Activated naive CD8-positive, alpha-beta T cell treated with anti-CD3 and anti-CD28 coated beads, Interleukin-2, amount 50 U/mL, for 24 hours (primary cell): ENCODE measurements at places on chromosomes 12 and 14.

DNA sequence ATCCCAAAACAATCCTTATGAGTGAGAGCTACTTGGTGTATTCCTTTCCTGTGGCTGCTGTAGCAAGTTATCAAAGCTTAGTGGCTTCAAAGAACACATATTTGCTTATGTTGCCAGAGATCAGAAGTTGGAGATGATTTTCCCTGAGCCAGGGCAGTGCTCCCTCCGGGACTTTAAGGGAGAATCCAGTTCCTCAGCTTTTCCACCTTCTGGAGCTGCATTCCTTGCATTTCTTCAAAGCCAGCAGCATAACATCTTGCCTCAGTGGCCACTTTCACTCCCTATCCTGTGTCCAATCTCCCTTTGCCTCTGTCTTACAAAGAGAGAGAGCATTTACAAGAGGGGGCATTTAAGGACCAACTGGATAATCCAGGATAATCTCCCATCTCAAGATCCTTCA lies 33.7 kb downstream of the P2RX7 start:
- no peak for DNase-seq

DNA sequence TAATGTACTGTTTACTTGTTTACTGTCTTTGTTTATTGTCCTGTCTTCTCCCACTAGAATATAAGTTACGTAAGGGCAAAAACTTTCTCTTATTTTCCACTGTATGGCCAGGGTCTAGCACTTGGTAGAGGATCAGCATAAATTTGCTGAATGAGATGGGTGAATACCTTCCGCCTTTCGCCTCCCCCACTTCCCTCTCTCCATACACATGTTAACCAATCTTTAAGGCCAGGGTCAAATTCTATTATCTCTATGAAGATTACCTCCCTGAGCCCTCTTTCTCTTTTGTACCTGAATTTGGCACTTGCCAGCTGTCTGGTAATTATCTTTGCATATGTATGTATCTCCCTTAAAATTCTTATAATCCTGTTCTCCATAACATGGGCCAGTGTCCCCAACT lies 4.9 kb downstream of the DUSP16 start:
- no peak for DNase-seq

DNA sequence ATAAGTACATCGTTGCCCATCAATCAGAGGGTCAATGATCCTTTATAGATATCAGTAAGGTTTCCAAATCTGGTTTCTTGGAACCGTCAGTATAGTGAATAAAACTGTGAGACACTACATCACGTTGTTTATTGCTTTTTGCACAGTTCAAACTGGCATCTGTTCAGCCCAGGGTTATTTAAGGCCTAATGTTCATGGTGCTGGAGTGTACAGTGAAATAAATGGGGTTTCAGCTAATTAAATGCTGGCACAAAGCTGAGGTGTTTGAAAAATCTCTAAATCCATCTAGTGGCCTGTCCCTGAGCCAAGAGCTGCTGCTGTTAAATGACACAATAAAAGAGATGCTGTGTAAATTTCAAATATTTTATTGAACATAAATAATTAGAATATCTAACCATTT lies 69.9 kb downstream of the RPS29 start:
- no peak for DNase-seq

- DNase-seq: no peak
Observed at GRCh38 chr14:38127784-38128183, 79.9 kb upstream of the SSTR1 start.

- no peak for DNase-seq
Observed at GRCh38 chr14:52397844-52398243, 83.7 kb downstream of the PTGER2 start.

GRCh38 chr12:68352067-68352466 lies 19.9 kb upstream of the MDM1 start:
- DNase-seq: no peak

GRCh38 chr12:5230156-5230555 lies 186.5 kb downstream of the KCNA5 start:
- no peak for DNase-seq

- no peak for DNase-seq
Observed at GRCh38 chr12:61798778-61799177, 461.4 kb upstream of the USP15 start.

DNA sequence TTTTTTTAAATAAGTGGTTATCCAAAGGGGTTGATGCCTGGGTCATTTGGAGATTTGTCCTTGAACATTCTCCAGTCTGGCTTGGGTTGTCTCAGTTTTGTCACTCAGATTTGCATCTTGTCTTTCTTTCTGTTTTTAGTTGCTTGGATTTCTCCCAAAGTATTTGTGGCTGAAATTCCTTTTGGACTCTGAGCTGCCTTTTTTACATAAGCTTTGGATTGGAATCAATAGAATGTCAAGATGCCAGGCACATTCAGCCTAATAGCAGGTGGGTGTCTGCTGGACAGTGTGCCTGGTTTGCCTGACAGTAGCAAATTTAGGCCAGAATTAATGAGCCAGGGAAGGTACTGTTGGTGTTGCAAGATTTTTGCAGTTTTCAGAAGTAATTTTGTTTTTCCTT lies 50.0 kb downstream of the FLRT2 start:
- no peak for DNase-seq

GRCh38 chr12:44510510-44510909 lies 365.6 kb downstream of the NELL2 start:
- no peak for DNase-seq
